Fibroblast of the conjunctiva (primary cell): ENCODE measurements at places on chromosomes 6 and 20.

GRCh38 chr6:147103007-147103406, 101.2 kb upstream of the STXBP5 start:
- DNase-seq, result no peak

DNA sequence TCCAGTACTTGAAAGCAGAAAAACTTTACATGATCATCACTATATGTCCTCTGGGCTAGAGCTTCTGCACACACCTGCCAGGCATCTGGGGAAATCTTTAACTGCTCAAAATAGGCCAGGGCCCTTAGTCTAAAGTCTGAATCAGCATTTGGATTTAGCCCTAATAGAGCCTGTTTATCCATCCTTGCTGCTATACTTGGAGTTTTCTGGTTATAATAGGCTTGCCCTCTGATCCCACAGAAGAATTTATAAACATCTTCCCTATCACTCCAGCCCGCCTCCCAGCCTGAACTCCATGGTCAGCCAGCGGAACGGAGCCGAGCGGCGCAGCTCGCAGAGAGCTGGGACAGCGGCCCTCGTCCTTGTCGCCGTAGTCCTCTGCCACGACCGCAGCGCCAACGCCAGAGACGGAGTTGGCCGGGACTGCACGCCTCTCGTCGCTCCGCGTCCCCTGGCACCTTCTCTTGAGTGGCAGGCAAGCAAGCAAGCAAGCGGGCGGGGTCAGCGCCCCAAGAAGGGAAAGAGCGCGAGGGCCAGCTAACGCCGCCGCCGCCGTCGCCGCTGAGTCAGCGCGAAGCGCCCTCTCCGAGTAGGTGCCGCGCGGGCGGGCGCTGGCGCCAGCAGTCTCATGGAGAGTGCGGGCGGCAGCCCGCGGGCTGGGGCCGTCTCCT, 25.4 kb upstream of the ASIP start:
- DNase-seq, result no peak

DNA sequence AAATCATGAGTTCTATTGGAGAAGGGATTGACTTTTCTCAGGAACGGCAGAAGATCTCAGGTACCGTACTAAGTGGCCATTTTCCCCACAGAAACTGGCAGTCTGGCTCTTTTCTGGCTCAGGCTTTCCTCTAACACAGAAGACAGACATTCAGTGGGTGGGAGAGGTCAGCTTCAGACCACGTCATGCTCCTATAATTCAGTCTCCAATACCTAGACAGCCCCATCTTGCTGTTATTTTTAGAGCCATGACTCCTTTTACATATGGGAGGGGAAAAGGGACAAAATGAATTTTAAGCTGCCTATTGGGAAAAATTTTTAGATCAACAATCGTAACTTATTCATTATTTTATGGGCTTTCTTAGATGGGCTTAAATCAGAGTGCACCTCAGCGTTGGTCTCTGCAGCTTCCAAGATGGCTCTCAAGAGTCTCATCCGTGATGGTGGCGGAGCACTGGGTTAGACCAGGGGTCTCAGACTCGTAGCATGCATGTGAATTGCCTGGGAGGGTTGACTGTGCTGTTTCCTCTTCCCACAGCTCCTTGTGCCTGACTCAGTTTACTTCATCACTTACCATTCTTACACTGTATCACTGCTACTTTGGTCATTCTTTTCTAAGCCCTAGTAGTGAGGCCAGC, 86.9 kb downstream of the TCP11 start:
- DNase-seq, result no peak

DNA sequence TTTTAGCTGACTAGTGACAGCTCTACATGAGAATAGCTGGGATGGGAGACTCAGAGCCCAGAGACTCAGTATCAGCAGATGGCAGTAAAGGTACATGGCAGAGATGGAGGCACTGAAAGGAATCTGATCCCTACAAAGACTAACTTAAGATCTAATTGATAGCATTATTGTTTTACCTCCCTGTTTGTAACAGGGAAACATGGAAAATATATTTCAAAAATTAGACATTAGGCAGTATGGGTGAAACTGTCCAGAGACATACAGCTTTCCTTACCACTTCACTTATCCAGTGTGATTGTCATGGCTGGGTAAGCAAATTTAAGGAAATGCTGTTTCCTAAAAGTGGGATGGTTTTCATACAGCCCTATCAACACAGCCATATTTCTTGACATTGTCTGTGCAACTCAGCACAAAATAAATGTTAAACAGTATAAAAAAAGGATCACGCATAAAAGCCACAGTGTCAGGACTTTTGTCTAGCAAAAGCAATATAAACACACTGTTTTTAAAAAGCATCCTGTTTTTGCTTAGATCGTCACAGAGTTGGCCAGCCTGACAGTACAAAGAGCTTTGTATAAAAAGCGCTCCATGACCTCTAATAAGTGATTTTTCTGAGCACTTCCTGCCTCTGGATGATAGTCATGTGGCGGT, 376.9 kb downstream of the PHF3 start:
- DNase-seq, result peak; percentile 27

- no peak for DNase-seq
These were observed 26.9 kb downstream of the RGS17 start for GRCh38 chr6:153104220-153104619.

DNA sequence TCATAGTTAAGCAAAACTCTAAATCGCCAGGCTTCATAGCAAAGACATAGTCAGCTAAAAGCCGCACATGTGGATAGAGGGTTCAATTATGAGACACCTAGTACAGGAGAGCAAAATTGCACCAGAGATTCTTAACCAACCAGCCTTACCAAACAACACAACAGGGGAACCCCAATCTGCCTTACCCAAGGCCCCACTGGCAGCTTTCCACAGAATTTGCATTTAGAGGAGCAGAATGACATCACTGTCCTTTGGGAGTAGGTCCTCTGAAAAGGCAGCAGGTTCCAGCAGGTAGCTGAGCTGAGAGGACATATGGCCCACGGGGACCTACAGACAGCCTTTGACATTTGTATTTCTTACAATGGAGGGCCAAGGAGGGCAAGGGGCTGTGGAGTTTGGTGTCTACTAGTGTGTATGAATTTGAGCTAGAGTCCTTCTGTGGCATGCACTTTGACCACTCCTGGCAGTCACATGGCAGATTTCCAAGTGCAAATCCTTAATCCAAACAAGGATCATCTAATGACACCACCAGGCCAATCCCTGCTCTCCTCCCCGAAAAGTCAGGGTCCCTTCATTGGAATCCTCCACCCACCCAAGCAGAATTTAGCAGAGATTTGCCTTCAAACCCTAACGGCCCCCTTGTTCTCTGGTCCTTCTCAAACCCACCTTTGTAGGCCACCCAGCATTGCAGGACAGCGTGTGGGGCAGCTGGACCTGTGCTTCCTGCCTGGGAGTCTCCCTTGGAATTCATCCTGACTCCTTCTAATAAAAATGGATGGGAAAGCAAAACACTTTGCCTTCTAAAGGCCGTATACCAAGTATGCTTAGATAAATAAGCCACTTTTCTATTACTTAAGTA, 171.2 kb upstream of the SUPT3H start:
- DNase-seq, result no peak

GRCh38 chr6:36888654-36889481, 3.1 kb downstream of the C6orf89 start:
- DNase-seq, result no peak

GRCh38 chr6:100724222-100724621, 156.9 kb downstream of the ASCC3 start:
- DNase-seq, result no peak

DNA sequence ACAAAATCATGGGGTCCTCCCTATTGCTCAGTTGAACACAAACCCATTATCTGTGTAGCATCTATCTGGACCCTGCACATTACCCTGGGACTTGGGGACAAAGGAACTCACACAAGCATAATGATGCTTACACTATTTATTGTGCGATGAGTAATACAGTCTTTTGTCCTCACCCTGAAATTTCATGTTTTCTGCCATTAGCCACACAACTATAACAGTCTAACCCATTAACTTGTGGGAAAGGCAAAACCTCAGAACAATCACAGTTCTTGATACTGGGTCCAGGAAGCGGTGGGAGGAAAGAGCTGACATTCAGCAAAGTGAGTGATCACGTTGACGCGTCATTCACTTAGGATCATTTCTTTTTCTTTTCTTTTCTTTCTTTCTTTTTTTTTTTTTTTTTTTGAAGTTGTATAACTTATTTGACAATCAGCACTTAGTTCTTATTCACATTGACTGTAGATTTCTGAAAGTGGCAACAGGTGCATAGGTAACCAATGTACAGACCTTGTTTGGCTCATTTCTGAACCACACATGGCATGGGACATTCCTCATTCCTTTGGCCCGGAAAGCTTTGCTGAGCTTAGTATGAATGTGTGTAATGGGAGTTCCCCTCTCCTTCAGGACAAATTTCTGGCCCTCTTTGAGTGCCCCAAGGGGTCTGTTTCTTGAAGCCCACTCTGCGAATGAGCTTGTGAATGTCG, 94.8 kb upstream of the CNKSR3 start:
- no peak for DNase-seq

- DNase-seq, result no peak
These were observed 63.7 kb upstream of the CCN6 start for GRCh38 chr6:111990214-111990613.

- DNase-seq, result no peak
These were observed 144.6 kb upstream of the TMEM170B start for GRCh38 chr6:11392778-11393507.

- no peak for DNase-seq
These were observed 50.3 kb upstream of the OGFRL1 start for GRCh38 chr6:71238351-71238750.

DNA sequence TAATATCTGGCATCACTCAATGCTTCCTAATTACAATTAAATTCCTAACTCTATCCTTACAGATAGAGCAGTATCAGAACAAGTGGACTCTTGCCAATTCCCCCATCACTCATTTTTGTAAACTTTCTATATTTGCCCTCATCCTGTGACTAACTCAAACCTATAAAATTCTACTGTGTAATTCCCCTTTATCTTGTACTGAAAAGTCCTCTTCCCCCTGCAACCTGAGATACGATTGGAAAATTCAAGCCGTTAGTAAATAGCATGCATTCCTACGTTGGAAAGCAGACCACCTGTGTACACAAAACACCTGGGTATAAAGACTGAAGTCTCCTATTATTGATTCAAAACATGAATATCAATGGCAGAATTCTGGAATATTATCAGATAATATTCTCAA, 70.4 kb upstream of the KCNQ5 start:
- DNase-seq, result no peak

DNA sequence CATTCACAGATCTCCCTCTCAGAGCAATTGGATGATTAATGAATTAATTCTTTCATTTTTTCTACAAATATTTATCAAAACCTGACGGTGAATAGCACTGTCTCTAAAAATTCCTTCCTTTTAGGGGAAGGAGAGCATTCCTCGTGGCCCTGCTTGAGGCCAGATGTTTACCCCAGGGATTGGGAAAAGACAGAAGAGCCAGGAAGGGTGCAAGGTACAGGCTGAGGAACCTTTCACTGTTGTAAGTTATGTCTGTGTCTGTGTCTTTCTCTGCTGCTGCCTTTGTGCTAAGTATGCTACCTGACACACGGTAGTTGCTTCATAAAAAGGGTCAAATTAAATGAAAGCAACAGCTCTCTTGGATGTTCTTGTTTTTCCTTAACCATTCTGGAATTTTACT, 27.4 kb upstream of the CCN2 start:
- DNase-seq, result no peak

DNA sequence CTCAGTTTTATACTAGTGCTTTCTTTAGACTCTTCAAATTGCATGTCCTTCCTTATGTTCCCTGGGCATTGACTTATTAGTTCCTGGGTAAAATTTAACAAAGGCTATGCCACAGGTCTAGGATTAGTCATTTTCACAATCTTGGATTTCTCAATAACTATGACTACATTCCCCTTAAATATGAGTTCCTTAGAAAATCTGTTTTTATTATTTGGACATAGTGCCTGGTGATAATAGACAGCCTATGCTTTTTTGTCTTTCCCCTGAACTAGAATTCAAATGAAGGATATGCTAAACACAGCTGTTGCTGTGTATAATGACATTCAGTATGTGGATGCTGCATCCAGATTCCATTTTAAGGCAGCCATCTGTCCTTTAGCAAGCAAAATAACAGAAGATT, 1252.8 kb upstream of the GJE1 start:
- DNase-seq, result no peak

DNA sequence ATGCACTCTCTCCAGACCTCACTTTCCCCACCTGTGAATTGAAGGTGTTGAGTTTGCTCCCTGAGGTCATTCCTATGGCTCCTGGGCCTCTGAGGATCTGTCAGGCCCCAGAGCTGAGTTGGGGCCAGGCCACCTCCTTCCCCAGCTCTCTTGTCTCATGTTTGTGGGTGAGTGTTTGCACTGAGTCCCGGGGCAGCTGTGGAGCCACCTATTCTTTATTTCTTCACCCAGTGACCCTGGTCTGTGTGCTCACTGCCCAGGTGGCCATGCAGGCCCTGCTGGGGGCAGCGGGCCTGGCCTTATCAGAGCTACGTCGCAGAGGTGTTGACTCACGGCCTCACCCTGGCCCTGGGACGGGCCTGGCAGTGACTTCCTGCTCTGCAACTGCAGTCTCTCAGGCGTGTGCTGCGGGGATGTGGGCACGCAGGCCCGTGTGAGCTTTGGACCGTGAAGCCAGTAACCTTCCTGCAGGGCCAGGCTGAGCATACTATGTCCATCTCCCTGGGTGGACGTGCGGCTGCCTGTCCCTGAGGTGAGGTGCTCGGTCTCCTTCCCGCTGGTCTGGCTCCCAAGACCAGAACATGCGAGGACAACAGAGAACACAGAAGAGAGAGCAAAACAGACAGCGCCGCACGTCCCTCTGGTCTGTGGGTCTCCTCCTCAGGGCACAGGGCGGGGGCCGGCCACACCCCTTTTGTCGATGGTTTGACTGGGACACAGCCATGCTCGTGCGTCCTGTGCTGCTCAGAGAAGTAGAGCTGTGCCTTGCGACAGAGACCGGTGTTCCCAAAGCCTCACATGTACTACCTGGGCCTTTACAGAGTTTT, 12.1 kb downstream of the TMEM181 start:
- DNase-seq, result no peak

GRCh38 chr6:53898026-53898795, 103.4 kb downstream of the LRRC1 start:
- no peak for DNase-seq
